ENCODE measurements at places on chromosomes 2 and 18.

- no peak for DNase-seq
Measured at GRCh38 chr2:154686162-154686561, 12.3 kb upstream of the KCNJ3 start.

DNA sequence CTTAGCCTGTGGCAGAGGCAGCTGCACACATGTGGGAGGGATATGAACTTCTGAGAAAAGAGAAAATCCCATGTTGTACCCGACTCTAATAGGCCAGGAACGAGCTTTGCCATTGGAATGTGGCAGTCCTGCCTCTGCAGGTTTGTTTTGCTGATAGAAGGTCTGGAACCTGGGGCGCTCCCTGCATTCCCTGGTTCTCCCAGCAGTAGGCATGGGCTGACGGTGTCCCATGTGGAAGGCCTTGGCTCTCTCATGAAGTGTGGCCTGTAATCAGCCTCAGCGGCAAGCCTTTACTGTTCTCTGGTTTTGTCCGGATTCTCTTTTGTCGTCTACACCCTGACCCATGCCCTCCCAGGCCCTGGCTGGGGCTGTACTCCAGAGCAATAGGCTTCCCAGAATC, 72.3 kb downstream of the KIF5C start:
- DNase-seq, result no peak

GRCh38 chr2:71643674-71644357, 190.5 kb downstream of the DYSF start:
- DNase-seq, result no peak

DNA sequence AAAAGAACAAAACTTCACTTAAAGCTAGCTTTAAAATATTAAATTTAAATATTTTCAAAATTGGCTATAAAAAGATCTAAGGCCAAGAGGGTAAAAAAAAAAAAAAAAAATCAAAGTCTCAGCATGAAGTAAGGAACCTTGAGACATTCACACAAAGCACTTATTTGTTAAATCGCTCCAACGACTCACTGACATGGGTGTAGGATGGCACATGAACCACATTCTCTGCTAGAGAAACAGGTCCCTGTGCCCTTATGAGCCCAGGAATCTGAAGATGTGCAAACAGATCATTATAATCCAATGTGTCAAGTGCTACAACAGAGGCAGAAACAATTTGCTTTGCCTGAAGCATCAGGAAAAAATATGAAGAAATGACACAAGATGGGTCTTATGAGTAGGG, 13.8 kb downstream of the LAPTM4A start:
- no peak for DNase-seq

GRCh38 chr18:78725426-78725825, 254.2 kb upstream of the SALL3 start:
- no peak for DNase-seq

- DNase-seq, result no peak
Measured at GRCh38 chr2:135043345-135043744, 3.9 kb downstream of the MAP3K19 start.

DNA sequence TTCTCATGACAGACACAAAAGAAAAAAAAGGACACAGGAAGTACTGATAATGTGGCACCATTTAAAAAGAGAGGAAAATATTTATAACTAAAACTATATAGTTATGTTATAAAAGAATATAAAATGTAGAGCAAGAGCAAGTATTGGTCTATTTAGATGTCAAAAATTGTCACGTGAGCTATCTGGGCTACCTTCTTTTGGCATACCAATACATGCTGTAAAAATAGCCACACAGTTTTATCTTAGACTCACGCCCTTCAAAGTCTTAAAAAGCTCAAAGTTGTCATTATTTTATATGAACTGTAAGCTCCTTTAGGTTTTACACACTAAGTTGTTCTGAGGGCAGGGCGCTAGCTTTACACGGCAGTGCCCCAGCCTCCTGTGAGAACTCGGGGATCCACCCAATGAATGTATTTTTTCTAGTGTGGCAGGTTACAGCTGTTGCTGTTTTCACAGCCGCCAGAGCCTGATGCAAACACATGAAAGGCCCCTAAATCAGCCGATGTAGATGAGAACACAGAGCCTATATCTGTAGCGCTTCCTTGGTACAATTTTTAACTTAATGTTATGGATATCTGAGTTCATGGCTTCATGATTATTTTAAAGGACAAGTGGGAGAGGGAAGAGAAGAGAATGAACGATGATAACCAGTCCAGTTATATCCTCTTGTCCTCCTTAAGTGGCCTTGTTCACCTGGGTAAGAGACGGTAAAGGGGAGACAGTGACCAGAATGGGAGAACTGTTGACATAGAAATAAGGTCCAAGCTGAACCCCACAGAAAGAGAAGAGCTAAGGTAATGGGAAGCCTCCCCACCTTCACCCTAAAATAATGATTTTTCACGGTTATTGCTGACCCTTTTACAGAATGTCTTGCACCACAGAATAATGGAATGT, 130.8 kb downstream of the CACNB4 start:
- no peak for DNase-seq

Measured in CD4-positive, alpha-beta T cell treated with Interleukin-15 for 1 hour (primary cell).